ENCODE measurements at places on chromosomes 12 and 14.

GRCh38 chr12:123960029-123960735 lies 12.4 kb downstream of the CCDC92 start:
- no peak for DNase-seq

- DNase-seq = no peak
Measured at GRCh38 chr14:52117111-52117832, 48.4 kb upstream of the NID2 start.

GRCh38 chr14:68215629-68216028 lies 396.1 kb downstream of the RAD51B start:
- no peak for DNase-seq

DNA sequence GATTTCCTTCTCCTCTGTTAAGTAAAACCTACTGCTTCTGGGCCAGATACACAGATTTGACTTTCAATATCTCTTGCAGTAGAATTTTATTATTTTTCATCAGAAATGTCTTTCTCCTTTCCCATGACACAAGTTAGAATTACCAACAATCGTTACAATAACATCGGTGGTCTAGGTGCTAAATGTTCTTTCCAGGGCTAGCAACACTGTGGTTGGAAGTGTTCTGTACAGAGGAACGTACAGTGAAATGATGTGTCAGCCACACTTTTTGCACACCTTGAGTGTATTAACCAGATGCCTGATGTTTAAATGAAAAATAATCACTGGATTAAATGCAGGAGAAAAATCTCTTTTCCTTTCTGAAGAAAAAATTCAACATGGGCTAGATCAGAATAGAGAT lies 27.7 kb upstream of the KLRD1 start:
- DNase-seq = no peak

DNA sequence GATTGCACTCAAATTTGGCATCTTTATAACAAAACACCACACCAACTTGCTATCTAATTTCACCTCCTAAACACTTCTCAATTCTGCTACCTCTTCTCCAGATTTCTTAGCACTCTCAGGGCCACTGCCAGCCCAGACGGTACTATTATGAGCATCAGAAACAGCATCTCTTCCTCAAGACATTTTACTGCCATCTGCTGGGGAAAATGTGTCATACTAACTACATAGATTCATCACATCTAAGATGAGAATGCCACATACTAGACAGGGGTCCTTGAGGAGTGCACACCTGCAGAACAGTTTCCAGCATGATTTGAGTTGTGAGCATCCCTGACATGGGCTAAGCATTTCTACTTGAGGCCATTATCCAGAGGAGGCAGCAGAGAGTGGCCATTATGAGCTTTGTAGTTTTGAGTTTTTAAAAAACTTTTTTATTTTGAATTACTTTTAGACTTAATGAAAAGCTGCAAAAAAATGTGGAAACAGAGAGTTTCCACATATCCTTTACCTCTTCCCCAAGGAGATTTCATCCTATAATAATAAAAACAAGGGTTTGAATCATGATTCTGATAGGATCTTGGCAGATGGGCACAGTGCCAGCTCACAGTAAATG lies 15.1 kb upstream of the GRIP1 start:
- DNase-seq = no peak

- DNase-seq = no peak
Measured at GRCh38 chr14:102461490-102462338, 47.9 kb downstream of the ANKRD9 start.

- no peak for DNase-seq
Measured at GRCh38 chr12:50024805-50025186, 498 bp downstream of the RACGAP1 start.
